Stimulated activated CD8-positive, alpha-beta memory T cell treated with anti-CD3 and anti-CD28 coated beads, Interleukin-7, amount 100 ng/mL, for 4 hours (primary cell): ENCODE measurements at places on chromosomes 3 and 15.

GRCh38 chr15:23690015-23690414 lies 2.9 kb upstream of the NDN start:
- no peak for DNase-seq

- no peak for DNase-seq
Measured at GRCh38 chr3:88010810-88011209, 48.0 kb downstream of the CGGBP1 start.

DNA sequence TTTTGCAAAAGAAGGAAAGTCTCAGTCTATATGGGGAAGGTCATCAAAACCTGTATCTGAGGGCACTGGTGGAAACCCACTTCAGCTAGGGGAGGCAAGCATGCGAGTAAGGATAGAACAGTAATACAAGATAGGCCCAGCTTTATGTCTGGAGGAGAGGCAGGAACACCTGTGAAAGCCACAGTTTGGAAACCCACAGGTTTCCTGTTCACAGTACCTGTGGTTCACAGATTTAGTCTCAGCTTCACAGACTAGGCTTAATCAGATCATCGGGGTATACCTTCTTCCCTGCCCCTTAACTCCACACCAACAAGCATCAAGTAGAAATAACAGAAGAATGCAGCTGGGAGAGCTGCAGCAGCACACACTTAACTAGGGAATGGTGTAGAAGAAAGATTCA lies 36.2 kb downstream of the C2CD4B start:
- DNase-seq = no peak

DNA sequence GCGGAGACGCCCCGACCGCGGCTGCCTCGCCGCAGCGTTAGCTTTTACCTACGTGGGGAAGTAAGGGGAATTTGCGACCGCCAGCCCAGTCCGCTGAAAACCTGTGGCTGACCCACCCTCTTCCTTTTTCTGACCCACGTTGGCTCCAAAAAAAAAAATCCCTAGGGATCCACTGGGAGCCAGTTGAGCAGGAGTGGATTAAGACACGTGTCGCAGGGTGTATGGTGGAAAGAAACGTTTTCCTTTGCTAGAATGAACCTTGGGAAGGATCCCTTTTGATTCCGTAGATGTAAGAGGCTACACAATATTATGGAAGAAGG lies 575 bp upstream of the PCYT1A start:
- no peak for DNase-seq

DNA sequence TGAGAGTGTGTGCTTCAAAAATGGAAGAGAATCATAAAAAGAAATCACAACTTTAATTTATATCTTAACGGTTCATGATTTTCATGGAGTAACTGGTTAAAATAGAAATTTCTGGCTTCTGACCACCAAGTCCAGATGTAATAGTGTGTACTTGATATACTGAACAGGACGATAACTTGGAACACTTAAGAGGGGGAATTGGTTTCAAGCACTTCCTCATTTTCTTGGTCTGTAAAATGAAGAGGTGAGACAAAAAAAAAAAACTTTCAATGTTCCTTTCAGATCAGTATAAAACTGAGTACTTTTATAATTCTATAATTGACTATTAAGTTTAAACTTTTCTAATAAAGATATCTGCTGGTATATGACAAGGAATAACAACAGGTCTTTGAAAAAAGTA lies 64.0 kb upstream of the TRA2B start:
- no peak for DNase-seq

DNA sequence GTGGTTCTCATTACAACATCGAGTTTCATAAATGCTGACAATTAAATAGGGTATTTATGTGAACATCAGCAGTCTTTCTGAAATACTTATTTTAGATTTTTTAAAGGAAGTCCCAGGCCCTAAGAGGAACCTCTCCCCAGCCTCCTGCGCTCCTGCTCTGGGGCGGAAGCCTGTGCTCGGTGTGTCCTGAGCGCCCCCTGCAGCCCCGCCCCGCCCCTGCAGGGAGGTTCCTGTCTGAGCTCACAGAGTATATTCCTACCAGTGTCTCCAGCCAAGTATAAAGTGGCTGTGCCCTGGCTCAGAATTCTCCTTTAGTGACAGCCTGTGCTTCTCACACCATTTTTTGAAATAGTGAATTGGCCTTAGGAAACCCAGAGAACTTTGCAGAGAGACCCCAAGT lies 567.9 kb downstream of the GOLGA6L6 start:
- no peak for DNase-seq

DNA sequence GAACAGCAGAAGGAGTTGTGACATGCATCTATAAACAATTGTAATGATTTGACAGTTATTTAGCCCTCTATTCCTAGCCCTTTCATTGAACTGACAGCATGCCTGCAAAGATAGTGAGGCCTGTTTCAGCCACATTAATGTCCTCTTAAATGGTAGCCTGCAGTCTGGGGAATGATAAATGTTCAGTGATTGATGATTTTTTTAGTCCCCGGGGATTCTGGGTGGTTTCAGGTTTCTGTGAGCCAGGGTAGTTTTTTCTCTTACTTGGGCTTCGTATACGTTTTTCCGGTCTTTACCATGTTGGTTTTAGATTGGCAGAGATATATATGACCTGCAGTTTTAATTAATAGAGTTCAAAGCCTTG lies 172.0 kb downstream of the TCF12 start:
- no peak for DNase-seq

- DNase-seq = no peak
Measured at GRCh38 chr3:37891227-37891626, 29.5 kb downstream of the CTDSPL start.

GRCh38 chr3:12408984-12409683 lies 75.1 kb upstream of the TSEN2 start:
- DNase-seq = no peak

GRCh38 chr3:122581622-122582021 lies 4.2 kb downstream of the PARP15 start:
- no peak for DNase-seq

GRCh38 chr15:36682101-36682500 lies 102.7 kb downstream of the CDIN1 start:
- DNase-seq = no peak

DNA sequence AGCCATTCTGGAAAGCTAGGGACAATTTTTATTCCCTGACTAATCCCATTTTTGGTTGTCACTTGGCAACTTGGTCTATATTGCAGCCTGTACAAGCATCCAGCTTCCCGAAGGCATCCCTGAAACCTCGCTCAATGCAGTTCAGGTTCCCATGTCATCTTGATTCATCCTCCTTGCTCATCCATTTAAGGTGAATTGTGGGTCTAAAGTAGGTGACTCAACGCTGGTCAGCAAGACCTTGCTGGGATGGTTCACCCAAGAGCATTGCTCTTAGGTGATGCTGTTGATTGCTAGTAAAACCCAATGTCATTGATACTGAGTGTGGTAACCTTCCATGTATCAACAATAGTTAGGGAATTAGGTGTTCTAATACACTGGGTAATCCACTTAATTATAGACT lies 13.1 kb upstream of the RAB8B start:
- DNase-seq = no peak

DNA sequence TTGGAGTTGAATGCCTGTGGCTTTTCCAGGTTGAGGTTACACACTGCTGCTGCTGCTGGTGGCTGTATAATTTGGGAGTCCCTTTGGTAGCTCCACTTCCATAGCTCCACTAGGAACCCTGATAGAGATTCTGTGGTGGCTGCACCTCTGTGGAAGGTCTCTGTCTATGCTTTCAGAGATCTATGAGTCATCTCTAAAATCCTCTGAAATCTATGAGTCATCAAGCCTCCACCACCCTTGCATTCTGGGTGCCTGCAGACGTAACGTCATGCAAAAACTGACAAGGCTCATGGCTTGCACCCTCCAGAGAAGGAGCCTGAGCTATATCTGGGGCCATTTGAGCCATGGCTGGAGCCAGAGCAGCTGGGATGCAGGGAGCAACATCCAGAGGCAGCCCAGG lies 1037.0 kb upstream of the CFAP20DC start:
- no peak for DNase-seq

GRCh38 chr3:25273582-25274171 lies 154.4 kb upstream of the RARB start:
- DNase-seq = no peak

DNA sequence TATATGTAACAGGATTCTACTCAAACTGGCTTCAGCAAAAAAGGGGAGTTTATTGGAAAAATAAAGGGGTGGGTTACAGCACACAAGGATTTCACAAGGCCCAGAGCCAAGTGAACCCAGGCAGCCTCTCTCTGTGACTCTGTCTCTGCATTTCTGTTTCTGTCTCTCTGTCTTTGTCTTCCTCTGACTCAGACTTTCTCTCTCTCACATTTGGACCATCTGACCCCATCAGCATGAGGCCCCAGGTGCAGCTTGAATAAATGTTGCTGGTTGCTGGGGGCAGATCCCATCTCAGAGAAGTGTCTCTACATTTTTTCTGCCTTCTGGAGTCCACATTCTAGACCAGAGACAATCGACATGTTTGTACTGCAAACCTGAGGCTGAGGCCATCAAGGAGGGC lies 45.0 kb downstream of the RPLP1 start:
- DNase-seq = no peak

DNA sequence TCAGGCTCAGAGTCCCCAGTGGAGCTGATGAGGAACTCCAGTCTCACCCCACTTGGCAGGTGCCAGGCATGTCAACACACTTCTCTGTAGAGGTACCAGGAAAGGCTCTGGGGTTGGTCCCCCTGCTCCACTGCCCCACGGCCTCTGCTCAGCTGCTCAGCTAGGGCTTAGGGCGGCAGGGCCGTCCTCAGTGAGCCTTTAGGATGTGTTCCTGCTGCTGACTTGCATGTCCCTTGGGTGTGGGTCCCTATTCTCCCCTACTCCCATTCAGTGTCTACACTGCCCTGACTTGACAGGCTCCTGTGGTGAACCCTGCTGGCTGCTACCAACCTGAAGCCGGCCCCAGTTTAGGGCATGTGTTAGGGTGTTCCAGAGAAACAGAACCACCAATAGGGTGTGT lies 17.9 kb upstream of the POLG start:
- DNase-seq = no peak

- DNase-seq = no peak
Measured at GRCh38 chr15:100201376-100202280, 140.1 kb downstream of the ADAMTS17 start.

- DNase-seq = no peak
Measured at GRCh38 chr15:95758851-95759250, 571.6 kb upstream of the NR2F2 start.

DNA sequence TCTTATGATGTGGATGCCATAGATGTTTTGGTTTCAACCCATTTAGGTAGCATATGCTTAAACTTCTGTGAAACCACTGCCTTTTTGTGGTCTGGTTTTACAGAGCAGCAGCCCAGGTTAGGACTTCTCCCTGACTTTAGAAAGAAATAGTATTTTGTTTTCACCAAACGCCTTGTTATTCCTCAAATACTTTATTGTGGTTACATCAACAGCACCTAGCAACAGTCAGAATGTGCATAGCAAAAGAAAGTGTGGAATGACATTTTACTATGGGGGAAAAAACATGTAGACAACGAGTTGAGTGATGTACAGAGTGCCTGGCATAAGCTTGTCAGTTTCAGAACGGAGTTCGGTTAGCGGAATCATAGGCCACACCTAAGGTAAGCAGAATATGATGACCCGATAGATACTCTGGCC lies 159.2 kb downstream of the TPRG1 start:
- DNase-seq = no peak

DNA sequence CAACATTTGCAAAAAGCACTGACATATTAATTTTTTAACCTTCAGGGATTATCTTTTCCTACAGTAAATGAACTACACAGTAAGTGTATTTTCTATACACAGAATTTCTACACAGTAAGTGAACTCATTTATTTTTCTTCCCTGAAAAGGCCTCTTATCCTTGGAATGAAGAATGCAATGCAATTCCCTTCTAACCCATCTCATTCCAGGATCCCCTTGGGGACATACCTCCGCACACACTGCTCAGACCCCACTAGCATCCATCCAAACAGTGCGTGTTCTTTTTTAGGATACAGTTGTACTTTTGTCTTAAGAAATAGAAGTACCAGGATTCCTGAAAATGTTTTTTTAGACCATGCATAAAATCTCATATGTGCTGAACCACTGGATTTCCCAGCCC lies 152.8 kb downstream of the UACA start:
- DNase-seq = no peak

GRCh38 chr3:72232331-72232730 lies 447.4 kb upstream of the PROK2 start:
- DNase-seq = no peak

- no peak for DNase-seq
Measured at GRCh38 chr3:143060906-143061305, 58.7 kb upstream of the CHST2 start.

GRCh38 chr15:67401336-67401735 lies 119.6 kb upstream of the C15orf61 start:
- DNase-seq = no peak

DNA sequence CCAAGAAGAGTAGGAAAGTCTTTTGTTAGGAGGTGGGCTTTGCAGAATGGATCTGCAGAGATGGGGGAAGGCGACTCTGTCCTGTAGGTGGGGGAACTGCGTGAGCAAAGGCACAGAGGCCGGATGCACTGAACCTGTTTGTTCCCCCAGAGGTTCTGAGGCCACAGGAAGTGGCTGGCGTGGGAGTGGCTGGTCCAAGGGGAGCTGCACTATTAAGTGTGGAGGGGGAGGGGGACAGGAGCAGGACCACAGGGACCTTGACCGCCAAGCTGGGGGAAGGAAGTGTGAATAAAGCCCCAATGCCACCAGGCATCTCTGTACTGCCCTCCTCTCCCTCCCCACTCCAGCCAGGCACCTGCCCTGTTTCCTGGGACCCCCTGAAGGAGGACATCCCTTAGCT lies 51.8 kb downstream of the CYP11A1 start:
- no peak for DNase-seq

DNA sequence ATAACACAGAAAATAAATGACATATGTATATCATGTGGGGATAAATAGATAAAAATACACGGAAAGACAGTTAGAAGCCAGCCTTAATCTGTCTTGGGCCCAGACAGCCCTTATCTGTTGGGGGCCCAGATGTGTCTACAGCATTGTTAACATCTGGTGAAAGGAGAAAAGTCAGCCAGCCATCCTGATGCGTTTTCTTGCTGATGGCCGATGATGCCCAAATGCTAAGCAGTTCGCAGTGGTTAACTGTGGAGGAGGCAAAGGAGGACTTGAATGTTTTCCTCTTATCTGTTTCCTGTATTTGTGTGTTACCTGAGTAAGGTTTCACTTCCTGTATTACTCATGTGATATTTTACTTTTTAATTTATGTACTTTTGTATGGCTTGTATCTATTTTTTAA lies 46.2 kb downstream of the NOX5 start:
- no peak for DNase-seq

GRCh38 chr15:43928152-43928551 lies 101.3 kb downstream of the WDR76 start:
- no peak for DNase-seq

GRCh38 chr3:126836220-126836860 lies 132.3 kb downstream of the CHCHD6 start:
- no peak for DNase-seq

GRCh38 chr15:51121118-51121517 lies 26.4 kb upstream of the TNFAIP8L3 start:
- DNase-seq = no peak

DNA sequence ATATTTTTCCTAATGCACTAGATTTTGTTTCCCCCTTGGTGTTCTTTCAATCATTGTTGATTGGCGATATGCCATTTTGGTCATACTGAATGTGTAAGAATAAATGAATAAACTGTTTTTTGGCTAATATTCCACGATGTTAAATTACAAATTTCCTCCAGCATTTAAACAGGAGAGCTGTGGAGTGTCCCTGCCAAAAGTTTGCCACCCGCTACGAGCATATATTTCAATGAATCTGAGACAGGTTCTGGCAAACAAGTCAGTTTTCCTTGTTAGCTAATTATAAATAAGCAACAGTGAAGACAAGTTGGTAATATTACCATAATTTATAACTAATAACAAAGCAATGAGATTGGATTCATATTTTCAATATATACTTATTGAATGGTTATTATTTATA lies 777.6 kb downstream of the ROBO1 start:
- no peak for DNase-seq
